ENCODE measurements at places on chromosomes 2 and 18. TPM values are rescaled to one million over a fixed set of nuclear protein-coding genes. Genes with fewer than 3 reads are reported as not detected.

Gene SKA1
- total RNA-seq: 11.5 TPM

DNA sequence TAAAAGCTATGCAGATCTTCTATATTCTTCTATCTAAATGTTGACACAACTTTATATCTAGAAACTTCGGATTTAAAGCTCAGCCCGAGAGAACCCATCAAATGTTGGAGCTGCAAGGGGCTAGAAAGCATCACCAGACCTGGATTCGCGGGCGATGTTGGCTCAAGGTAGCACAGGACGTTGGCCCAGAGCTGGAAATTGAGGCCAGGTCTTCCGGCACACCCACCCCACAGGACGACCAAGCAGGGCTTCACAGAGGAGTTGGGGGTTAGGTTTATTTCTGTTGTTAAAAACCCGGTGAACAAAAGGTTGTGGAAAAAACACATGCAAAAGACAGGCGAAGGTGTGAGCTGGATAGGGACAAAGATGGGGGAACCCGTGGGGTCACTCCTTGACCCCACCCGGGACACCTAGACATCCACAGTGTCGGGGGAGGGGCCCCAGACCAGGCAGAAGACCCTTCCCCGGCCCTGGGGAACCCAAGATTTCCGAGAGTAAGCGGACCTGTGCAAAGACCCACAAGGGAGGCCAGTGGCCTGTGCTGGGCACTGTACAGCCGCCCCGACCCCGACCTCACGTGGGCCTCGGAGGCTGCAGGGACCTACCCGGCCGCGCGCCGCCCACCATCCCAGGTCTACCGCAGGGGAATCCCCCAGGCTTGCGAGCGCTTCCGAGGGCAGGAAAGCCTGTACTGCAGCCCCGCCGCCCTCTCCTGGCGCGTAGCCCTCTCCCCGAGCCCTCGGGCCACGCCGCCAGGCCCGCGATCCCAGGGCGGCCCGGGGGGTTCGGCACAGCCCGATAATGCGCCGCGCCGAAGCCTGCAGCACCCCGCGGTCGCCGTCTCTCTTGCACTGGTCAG, 1.8 kb upstream of the AGBL5 start:
- no peak overlapping the region for H3K27ac ChIP-seq
- peaks cover 14% of the 10 kb centered on the region for H3K36me3 ChIP-seq
- H3K27me3 ChIP-seq: no peaks in the 10 kb centered on the region
- peak overlapping the region; percentile 81 for H3K4me3 ChIP-seq

Gene CDH7
- 2.5 TPM for total RNA-seq

Gene TTC21B
- 19.5 TPM for total RNA-seq

DNA sequence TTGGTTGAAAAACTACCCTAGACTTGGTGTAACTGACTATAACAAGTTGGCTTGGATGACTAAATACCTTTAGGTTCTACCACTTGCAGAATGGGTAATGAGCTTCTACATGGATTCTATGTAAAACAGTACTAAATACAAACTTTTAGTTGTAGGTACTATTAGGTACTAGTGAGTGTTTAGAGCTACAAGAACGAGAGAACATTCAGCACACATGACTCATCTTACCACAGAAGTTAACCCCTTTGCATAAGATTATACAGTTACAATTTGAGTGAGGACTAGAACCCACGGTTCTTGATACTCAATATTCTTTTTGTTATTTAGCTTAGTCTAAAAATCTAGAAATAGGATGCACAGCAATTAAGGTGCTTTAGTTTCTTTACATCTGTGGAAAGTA, 101.7 kb upstream of the TFCP2L1 start:
- no peaks in the 10 kb centered on the region for H3K27me3 ChIP-seq
- H3K36me3 ChIP-seq: peaks cover 25% of the 10 kb centered on the region
- no peak for DNase-seq
- H3K4me1 ChIP-seq: no peaks in the 10 kb centered on the region
- no peak overlapping the region for H3K4me3 ChIP-seq

DNA sequence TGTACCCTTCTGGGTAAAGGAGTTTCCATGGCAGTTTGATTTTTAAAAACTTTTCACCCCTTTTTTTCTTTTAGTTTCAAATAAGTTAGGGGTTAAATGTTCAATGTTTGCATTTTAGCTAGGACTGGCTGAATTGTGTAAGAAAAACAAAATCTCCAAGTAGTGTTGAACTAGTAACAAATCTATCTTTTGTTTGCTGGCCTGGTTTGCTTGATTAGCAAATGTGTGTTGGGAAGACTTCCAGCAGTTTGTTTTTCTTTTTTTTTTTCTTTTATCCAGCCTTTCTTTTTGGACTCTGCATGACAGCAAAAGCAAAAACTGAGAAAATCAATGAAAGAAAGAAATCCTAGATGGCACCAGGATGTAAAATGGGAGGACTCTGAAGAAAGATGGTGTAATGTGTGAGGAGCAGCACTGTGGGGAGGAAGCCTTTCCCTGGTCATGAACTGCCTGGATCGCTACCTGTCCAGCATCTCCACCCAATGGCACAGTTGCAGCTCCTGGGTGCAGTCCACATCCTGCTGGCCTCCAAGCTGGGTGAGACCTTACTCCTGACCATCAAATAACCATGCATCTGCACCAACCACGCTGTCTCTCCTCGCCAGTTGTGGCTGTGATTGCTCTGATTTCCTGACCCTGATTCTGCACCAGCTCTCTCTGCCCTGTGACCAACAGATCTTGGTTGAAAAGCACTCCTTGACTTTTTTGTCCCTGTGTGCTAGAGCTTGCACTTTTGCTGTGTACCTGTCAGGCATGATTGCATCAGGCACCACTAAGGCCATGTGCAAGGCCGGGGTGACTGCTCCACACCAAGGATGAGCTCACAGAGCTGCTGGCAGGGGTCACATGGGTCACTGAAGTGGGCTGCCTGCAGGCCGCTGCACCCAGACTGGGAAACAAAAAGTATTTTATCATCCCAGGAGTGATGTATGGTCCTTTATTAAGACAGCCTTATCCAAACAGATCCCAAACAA, 71.2 kb upstream of the ZNF236 start:
- no peaks in the 10 kb centered on the region for H3K36me3 ChIP-seq
- no peak overlapping the region for H3K27ac ChIP-seq
- DNase-seq: no peak
- H3K27me3 ChIP-seq: no peaks in the 10 kb centered on the region
- H3K4me3 ChIP-seq: no peak overlapping the region

Gene ANKRD62
- not detected for total RNA-seq

Gene INPP5D
- total RNA-seq: 26.6 TPM

DNA sequence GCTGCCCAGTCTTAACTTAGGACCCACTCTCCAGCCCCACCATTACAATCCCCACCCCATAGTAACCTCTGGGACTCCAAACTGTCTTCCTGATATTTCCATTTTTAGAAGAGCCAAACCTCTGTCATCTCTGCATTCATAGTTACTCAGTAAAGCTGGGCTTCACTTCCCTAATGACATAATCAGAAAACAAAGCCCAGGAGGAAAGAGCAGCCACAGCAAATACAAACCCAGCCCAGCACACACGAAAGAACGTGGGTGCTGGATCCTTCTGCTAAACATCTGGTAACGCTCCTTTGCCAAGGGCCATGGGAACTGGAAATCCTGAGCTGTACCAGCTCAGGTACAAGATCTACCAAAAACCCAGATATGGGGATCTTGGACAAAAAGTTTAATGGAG, 36.8 kb upstream of the RIOK3 start:
- no peaks in the 10 kb centered on the region for H3K4me1 ChIP-seq
- no peaks in the 10 kb centered on the region for H3K27me3 ChIP-seq
- no peaks in the 10 kb centered on the region for H3K36me3 ChIP-seq
- no peak for DNase-seq
- H3K27ac ChIP-seq: no peak overlapping the region
- no peak overlapping the region for H3K4me3 ChIP-seq

GRCh38 chr2:96931966-96932365, 54.4 kb downstream of the FAM178B start:
- DNase-seq: no peak
- no peaks in the 10 kb centered on the region for H3K4me1 ChIP-seq
- no peaks in the 10 kb centered on the region for H3K36me3 ChIP-seq
- no peak overlapping the region for H3K27ac ChIP-seq

DNA sequence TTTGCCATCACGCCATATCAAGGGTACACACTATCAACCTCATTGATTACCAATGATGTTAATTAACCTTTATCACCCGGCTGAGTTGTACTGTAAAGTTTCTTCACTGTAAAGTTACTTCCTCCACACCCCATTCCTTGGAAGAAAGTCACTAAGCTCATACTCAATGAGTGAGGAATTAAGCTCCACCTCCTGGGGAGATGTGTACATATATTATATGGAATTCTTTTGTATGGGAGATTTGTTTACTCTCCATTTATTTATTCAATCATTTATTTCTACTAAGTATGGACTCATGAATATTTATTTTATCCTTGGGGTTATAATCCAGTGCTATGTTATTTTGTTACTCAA, 56.8 kb downstream of the C2orf74 start:
- no peaks in the 10 kb centered on the region for H3K27me3 ChIP-seq
- H3K27ac ChIP-seq: no peak overlapping the region
- DNase-seq: no peak
- H3K36me3 ChIP-seq: peaks cover 19% of the 10 kb centered on the region
- no peaks in the 10 kb centered on the region for H3K4me1 ChIP-seq
